Stimulated activated naive CD8-positive, alpha-beta T cell treated with anti-CD3 and anti-CD28 coated beads, Interleukin-15, amount 100 ng/mL, for 72 hours (primary cell): ENCODE measurements at places on chromosomes 3 and 15.

GRCh38 chr15:51368751-51369450 lies 27.4 kb downstream of the GLDN start:
- no peak for DNase-seq

DNA sequence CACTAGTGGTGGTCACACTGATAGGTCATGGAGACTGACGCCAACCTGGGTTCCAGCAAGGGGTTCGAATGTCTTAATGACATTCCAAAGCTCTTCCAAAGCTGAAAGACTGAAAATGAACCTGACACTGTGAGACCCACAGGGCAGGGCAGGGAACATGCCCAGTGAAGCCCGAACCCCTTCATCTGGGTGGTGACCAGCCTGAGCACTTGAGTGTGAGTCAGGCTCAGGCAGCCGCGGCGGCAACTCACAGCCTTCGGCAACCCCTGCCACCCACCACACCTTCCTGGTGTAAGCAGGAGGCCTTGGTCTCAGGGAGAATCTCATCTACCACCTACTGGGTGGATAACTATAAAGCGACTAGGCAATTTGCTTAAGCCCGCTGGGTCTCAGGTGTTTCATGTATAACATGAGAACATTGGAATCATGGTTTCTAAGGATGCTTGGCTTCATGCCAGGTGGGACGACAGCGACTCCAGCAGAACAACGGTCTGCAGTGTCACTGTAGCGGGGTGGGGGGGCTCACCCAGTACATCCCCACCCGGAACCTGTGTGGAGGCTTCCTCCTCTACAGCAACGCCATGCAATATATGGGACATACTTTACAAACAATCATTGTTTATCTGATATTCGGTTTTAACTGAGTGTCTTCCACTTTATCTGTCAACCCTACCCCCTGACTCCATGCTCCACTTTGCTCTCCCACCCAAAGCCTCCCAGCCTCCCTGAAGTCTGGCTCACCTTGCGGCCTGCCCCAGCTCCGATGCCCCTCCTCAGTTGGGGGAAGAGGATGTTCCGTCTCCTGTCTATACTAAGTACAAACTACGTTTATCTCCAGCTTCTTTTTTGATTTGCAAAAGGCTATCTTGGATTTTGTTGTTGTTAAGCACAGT lies 125.0 kb upstream of the MEF2A start:
- no peak for DNase-seq

GRCh38 chr15:75307778-75308390 lies 25.2 kb downstream of the GOLGA6D start:
- DNase-seq = no peak

GRCh38 chr3:177622520-177622919 lies 425.2 kb upstream of the TBL1XR1 start:
- no peak for DNase-seq

- DNase-seq = no peak
Measured at GRCh38 chr3:21526461-21526860, 224.5 kb downstream of the ZNF385D start.

- no peak for DNase-seq
Measured at GRCh38 chr3:113166719-113167492, 44.5 kb upstream of the BOC start.

- DNase-seq = no peak
Measured at GRCh38 chr3:146181216-146181615, 20.2 kb upstream of the PLOD2 start.

DNA sequence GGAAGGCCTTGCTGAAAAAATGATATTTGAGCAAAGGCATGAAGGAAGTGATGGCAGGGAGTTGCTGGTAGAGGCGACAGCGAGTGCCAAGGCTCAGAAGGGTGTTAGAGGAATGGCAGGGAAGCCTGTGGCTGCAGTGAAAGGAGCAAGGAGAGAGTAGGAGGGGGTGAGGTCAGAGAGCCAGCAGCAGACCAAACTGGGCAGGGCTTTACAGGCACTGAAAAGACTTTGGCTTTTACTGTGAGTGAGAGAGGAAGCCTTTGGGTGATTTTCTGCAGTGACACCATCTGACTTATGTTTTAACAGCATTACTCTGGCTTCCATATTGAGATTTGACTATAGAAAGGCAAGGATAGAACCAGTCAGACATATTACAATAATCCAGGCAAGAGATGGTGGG lies 11.4 kb downstream of the TICRR start:
- no peak for DNase-seq

- DNase-seq = no peak
Measured at GRCh38 chr3:158711886-158712285, 20.4 kb downstream of the RARRES1 start.

- peak; percentile 48 for DNase-seq
Measured at GRCh38 chr15:40928821-40929659, at the start of gene DLL4. Gene DLL4 (plus strand): TSS chr15:40929340. CDS start chr15:40929669, 329 bp downstream.

DNA sequence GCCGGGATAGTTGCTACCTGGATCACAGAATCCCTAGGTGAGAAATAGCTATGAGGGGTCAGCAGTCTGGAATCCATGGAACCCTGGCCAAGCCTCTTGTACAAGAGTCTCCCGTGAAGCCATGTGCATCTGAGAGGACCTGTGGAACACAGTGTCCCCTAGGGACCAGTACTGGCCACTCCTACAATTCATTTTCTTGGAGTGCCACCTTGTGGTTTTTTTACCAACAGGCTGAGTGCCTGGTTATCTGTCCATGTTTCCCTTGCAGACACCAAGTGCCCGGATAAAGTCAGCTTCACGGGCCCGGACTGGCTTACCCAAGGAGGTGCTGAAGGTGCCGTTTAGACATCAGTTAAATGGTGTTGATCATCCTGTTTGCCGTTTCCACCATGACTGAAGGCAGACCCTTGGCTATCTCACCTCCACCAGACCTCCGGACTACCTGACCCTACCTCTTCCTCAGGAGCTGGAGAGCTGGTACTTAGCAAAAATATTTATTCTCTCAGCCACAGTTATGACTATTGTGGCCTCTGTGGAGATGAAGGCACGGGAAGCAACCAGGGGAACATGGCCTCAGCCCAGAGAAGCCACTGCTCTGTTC lies 93.9 kb downstream of the RBPMS2 start:
- DNase-seq = no peak

- no peak for DNase-seq
Measured at GRCh38 chr15:82854554-82854953, 45.1 kb downstream of the WHAMM start.

DNA sequence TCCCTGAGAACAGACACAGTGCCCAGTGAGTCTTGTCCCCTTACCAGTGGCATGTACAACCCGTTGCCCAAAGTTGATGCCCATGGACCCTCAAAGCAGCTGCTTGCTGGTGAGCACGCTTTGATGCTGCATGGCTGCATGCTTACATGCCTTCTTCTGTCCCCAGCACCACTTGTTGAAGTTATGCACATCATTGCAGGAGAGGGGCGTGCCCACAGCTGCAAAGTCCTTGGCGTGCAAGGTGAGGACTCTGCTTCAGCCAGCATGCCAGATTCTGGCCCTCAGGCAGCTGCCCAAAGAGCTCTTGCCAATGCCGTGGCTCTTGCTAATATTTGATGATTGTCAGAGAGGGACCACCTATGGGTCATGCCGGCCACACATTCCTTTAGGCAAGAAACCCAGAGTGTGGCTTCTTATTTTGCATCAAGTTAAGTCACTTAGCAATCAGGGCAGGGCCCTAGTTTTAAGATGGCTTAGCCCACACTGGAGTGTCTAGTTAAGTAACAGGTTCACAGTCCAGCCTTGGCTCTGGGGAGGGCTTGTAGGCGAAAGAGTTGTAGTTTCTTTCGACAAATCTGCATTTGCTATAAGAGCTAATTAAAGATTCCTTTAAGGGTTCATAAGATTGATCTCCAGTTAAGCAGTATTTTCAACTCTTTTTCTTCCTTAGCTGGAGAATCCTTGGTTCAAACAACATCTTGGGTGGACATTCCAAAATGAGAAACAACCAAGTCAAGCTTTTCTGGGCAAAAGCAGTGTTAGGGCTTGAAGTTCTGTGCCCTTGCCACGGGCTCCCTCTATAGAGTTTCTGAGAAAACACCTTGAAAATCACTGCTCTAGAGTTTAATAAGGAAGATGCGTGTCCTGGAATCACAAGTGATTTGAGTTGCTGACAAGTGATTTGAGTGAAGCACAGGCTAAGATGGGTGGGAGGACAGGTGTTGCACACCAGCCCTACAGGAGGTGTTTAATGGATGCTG lies 128.6 kb downstream of the SLCO3A1 start:
- DNase-seq = no peak

GRCh38 chr3:107666853-107667252 lies 144.1 kb downstream of the BBX start:
- no peak for DNase-seq

DNA sequence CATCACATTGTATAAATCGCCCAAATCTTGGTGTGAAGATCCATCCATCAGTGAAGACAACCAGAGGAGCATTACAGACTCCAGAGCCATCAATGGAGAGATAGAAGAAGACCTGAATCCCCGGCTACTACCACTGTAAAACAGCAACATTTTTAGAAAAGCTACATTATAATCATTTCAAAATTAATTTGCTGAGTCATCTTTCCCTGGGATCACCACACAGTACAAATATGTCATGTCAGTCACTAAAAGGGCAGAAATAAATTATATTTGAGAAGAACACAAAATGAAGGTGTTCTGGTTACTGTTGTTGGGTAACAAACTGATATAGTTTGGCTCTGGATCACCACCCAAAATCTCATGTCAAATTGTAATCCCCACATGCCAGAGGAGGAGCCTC lies 218.5 kb upstream of the STT3B start:
- no peak for DNase-seq

- DNase-seq = no peak
Measured at GRCh38 chr3:177973241-177973840, 562.9 kb upstream of the KCNMB2 start.

DNA sequence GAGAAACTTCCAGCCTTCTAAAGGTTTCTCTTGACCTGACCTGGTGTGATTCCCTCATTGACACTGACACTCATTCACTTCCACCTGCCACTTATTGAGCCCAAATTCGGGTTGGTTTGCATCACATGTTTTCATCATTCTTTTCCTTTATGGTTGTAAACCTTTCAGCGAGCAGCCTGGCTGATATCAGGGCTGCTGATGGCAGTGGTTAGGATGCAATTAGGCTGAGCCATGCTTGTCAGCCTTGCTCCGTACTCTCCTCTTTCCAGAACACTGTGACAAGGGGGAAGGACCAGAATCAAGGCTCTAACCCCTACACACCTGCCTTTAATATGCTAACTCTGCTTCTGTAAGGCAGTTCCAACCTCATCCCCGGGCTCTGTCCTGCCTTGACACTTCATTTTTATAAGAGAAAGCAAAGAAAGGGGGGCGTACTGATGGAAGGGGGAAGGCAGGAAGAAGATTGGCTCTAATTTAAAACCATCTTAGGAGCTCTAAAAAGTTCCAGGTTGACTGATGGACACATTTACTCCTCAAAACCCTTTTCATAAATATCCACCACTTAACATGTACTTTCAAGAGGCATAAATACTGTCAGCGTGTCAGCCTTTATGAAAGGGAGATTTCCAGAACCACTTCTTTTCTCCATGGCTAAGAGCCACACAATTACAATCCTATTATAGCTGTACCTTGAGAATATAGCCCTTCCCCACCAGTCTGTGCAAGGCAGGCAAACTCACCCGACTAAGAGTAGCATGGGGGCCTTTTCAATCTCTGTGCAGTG lies 5.7 kb downstream of the NMNAT3 start:
- DNase-seq = no peak

GRCh38 chr3:170330366-170330765 lies 27.1 kb upstream of the SKIL start:
- no peak for DNase-seq
